ENCODE measurements at places on chromosomes 12 and 14.

DNA sequence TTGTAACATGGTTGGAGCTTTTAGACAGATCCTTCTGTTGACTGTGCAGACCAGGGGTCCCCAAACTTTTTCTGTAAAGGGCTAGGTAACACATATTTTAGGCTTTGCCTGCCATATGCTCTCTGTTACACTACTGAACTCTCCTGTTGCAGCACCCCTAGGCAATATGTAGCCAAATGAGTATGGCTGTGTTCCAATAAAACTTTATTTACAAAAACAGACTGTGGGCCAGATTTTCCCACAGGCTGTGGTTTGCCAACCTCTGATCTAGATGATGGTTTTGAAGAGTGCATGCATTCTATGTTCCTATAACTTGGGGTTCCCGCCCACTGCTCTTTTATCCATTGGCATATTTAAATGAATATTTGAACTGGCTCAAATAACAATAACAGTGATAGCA, 180.3 kb upstream of the VASH1 start:
- no peak for DNase-seq

DNA sequence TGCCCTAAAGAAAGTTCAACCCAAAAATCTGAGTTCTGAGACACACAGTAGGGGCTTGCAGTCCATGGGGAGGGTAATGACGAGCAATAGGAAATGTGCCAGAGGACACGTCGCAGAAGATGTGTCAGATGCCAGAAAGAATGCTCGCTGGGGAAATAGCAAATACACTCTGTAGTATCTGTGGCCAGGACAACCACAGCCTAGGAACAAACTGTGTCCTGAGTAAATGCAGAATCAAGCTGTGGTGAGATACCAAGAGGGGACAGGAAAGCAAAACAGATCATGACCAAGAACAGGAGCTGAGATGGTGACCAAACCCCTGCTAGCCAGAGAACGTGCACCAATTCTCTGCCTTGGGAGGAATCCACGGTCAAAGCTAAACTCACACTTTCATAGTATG, 9.1 kb downstream of the CRACR2A start:
- DNase-seq, result no peak

- no peak for DNase-seq
These were observed 49.9 kb upstream of the LTBP2 start for GRCh38 chr14:74661726-74662450.

- DNase-seq, result no peak
These were observed 5.4 kb upstream of the CCDC177 start for GRCh38 chr14:69580009-69580577.

DNA sequence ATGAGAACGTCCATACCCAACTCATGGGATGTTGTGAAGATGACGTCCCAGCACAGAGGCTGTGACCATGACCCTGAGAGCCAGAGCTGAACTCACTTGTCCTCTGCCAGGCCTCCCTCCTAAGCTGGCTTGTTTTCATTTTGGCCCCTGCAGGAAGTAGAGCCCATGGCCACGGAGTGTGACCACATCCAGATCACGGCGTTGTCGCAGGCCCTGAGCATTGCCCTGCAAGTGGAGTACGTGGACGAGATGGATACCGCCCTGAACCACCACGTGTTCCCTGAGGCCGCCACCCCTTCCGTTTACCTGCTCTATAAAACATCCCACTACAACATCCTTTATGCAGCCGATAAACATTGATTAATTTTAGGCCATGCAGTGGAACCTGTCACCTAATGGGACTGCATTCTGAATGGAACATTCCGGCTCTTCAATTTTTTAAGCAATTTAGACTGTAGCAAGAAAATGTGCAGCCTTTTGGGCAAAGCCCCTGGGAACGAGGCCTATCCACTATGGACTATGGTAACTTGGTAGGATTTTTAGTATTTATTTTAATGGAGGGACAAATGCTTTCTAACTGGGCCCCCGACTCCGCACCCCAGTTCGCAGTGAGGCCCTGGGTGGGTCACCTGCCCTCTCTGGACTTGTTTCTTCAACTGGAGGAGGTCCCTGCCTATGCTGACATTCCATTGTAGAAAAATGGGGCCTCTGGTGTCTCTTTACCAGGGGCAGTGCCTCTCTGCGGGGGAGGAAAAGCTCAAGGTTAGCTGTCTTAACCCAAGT, 19.6 kb downstream of the OTUB2 start:
- DNase-seq, result no peak

DNA sequence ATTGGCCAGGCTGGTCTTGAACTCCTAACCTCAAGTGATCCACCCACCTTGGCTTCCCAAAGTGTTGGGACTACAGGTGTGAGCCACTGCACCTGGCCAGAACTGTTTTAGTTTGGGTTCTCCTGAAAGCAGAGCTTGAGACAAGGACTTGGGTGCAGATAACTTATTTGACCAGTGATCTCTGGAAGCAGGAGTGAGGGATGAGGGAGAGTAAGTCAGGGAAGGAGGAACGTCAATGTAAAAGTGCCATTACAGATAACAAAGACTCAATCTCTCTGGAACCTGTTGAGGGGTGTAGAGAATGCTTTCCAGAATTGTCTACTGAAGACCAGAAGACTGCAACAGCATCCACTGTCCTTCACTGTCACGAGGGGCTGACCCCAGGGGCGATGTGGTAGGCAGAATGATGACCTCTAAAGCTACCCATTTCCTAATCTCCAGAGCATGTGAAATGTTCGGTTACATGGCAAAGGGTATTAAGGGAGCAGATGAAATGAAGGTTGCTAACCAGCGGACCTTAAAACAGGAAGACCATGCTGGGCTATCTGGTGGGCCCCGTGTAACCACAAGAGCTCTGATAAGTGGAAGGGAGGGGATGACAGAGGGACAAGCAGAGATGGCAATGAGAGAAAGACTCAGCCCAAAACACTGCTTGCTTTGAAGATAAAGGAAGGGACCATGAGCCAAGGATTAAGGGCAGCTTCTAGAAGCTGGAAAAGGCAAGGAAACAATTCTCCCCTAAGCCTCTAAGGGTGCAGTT, 207.8 kb downstream of the RBM19 start:
- DNase-seq, result no peak

DNA sequence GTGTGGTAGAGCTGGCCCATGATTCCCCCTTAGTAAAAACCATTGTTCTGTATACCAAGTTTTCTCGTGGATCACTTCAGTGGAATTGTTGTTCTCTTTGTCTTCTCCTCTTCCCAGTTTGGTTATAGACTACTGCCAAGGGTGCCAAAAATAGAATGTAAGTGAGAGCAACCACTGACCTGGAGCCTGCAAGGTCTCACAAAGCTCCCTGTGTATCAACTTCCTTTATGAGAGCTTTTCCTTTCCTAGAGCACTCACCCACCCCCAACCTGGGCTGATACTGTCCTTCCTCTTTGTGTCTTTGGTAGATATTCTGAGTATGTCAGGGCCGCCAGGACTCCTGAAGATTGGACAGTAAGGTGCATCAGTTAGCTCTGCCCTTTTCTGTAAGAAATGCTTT, 101.0 kb downstream of the SCN8A start:
- no peak for DNase-seq

DNA sequence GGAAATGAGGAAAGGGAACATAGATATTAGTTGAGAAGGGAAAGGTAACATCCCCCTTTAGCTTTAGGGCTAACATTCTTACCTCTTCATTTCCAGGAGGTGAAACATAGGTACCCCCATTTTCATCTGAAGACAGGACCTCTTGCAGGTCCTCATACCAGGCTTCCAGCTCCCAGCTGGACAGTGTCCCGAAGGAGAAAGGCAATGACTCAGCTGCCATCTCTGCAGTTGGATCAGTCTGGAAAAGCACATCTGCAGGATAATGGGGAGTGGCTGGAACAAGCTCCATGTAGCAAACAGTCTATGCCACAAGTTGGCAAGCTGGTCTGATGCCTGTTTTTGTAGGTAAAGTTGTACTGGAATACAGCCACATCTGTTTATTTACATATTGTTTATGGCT, 3.1 kb downstream of the DDIT3 start:
- no peak for DNase-seq
